H4 (cell line): ENCODE measurements at places on chromosomes 2 and 18. TPM values are rescaled to one million over a fixed set of nuclear protein-coding genes. Genes with fewer than 3 reads are reported as not detected.

DNA sequence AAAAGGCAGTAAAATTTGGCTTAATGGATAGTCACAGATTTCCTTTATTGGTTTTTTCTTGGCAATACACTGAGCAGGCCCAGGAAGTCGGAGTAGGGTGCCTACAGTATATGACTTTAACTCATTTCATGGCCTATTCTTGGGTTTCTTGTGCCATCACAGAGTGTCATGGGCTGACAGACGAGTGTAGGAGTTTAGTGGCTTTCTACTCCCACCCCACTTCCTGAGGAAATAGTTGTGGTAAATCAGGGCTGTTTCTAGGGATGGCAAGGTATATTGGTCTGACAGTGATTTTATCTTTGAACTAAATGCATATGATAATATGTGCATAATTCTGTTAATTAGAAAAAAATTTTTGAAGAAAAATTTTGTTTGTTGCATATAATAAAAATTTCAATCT lies 100.1 kb downstream of the PLCL1 start:
- DNase-seq, result no peak

DNA sequence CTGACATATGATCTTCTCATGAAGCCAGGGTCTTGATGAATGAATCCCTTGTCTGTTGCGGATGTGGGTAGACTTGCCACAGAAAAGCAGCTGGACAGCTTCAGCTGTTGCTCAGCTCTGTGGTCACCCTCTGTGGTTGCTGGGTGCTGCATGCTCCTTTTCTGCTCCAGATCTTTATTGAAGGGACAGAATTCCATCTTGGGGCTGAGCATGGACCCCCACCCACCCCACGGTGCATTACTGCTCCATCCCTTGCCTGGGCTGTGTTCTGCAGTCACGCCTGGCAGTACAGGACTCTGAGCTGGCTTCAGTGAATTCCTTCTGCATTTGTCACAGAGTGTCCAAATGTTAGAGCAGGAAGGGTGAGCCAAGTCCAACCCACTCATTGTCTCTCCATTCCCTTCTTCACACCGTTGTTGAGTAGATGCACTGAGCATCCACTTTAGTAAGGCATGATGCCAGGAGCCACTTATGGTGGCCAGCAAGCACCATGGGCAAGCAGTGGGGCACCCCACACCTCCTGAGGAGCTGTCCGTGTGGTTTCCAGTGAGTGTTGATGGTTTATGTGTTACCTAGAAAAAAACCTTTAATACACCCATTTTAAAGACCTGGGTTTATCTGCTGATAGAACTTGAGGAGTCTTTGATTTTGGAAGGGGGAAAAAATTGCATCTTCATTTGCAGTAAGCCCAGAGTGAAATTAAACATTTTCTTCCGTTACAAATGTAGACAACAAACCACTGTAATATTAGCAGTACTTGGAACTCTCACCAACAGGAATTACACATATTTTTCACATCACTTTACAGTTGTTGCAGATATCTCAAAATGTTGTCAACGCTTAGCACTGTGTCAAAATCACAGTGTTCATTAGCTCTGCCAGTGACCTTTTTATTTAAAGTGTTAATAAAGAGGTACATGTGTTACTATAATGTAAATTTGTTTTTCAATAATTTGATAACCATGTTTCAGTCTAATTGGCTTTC lies 14.7 kb upstream of the ITGB6 start:
- peak; percentile 92 for DNase-seq

DNA sequence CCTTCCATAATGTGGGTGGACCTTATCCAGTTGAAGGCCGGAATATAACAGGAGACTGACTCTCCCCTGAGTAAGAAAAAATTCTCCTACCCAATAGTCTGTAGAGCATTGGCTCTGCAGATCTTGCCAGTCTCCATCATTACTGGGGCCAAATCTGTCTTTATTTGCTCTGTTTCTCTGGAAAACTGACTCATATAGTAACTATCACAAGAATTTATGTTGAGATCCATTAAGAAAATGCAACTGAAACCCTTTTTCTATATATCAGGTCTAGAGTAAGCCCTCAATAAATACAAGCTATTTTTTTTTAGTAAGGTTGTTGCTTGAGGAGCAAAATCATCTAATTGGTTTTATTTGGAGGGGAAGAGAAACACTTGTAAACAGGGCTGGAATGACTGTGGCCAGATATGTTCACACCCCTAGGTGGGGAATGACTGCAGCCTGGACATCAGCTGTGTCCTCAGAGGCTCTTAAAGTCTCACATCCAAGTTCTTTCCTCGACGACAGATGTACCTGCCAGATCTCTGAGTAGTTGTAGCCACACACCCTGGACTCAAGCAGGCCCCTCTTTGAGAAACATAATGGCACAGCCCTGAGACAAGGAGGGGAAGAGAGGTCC lies 339.7 kb downstream of the TNS1 start:
- DNase-seq, result no peak

DNA sequence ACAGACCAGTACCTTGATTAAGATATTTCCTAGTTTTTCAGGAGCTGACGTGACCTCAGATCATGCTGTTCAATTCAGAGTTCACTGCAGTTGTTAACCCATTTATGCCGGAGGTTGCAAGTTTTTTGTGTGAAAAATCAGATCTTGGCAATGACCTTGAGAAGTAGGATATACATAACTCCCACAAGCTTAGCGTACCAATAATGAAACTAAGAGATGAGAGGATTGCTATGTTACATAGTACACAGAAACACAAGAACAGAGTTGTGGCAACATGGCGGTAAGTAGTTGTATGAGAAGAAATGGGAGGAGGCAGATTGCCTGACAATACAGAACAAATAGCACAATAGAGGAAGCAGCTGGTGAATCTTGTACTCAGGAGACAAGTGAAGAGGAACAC lies 39.1 kb downstream of the PPIG start:
- DNase-seq, result no peak

DNA sequence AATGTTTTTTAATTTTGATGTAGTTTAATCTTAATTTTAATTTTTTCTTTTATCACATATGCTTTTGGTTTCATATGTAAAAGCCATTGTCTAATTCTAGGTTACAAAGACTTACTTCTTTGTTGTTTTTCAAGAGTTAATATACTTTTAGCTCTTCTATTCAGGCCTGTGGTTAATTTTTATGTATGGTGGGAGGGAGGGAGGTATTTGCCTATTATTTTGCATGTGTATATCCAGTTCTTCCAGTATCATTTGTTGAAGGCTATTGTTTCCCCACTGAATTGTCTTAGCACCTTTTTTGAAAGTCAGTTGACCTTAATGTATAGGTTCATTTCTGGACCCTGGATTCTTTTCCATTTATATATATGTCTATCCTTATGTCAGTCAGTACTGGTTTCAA lies 23.4 kb downstream of the USP14 start:
- DNase-seq, result no peak

GRCh38 chr2:64982311-64982857 lies 6.8 kb upstream of the SLC1A4 start:
- DNase-seq, result no peak

DNA sequence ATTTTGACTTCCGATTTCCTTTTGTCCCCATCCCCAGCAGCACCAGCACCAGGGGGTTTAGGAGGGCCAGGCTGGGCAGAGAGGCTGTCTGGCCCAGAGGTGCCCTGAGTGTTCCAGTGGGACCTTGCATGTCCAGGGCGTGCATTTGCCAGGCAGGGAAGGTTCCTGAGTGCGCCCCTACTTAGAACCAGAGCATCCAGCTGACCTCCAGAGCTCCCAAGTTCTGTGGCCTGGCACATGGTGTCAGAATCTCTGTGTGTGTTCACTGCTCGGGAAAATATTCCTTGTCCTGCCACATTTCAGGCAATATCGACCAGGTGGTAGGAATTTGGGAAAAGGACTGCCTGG lies 5.5 kb downstream of the SIX3 start:
- no peak for DNase-seq

DNA sequence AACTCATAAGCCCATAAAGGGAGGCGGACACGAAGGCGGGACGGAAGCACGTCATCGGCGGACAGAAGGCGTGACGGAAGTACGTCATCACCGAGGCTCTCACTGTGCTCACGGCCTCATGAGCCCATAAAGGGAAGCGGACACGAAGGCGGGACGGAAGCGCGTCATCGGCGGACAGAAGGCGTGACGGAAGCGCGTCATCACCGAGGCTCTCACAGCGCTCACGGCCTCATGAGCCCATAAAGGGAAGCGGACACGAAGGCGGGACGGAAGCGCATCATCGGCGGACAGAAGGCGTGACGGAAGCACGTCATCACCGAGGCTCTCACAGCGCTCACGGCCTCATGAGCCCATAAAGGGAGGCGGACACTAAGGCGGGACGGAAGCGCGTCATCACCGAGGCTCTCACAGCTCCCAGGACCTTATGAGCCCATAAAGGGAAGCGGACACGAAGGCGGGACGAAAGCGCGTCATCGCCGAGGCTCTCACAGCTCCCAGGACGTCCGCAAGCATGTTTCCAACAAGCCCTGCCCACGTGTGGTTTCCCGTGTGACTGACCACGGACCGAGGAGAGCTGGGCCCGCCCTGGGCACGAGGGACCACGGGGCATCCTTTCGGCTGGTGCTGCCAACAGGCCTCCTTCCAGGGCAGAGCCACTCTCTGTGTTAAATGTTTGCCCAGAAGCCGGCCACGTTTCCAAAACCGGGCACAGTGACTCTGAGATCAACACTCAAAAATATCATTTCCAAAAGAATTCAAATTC lies 182.7 kb upstream of the SALL3 start:
- DNase-seq, result no peak

DNA sequence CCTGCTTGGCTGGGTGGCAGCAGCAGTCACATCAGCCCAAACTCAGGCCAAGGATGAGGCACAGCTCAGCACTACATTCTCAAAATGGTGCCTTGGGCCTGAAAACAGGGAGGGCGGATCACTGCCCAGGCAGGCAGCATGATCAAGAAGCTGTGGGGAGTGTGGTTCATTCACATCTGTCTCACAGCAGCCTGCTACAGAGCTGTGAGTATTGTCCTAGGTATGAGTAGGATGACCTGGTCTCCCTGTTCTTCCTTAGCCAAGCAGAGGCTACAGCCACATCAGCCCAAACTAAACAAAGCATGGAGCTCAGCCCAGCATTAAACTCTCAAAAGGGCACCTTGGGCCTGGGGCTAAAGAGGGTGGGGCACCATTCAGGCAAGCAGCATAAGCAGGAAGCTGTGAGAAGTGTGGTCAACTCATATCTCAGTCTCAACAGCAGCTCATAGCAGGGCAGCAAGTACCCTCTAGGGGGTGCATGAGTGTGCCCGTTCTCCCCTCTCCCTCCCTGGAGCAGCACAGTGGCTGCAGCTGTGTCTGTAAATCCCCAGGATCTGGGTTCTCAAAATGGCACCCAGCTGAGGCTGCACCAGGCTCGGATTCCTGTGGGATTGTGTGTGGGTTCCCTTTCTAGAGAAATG lies 139.6 kb downstream of the TRABD2A start:
- DNase-seq, result peak; percentile 86

DNA sequence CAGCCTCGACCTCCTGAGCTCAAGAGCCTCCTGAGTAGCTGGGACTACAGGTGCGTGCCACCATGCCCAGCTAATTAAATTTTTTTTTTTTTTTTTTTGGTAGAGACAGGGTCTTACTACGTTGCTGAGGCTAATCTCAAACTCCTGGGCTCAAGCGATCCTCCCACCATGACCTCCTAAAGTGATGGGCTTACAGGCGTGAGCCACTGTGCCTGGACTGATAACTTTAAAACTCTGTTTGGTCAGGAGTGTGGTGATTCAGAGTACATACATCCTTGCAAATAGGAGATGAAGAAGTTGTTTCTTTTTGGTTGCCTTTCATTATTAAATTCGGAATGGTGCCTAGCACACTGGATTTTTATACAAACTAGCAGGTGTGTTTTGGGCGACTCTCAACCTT lies 73.0 kb downstream of the LTBP1 start:
- no peak for DNase-seq

GRCh38 chr2:106205488-106205887 lies 11.4 kb upstream of the UXS1 start:
- no peak for DNase-seq

DNA sequence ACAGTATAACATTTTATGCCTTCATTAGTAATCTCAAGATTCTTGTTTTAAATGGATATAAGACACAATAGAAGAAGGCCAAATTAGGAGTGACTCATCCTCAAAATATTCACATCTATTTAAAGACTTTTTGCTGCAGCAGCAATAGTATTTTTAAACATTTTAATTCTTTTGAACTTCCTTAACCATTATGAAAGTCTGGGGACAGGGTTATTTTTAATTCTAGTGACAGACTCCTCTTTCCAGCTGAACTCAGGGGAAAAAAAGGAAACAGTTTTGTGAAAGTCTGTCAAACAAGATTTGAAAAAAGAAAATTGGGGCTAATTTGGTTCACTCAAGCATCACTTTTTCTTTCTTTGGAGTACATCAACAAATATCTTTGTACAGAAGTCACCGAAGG lies 541.8 kb downstream of the NUP35 start:
- no peak for DNase-seq

- no peak for DNase-seq
Measured at GRCh38 chr18:3679241-3679640, 229.3 kb downstream of the TGIF1 start.

DNA sequence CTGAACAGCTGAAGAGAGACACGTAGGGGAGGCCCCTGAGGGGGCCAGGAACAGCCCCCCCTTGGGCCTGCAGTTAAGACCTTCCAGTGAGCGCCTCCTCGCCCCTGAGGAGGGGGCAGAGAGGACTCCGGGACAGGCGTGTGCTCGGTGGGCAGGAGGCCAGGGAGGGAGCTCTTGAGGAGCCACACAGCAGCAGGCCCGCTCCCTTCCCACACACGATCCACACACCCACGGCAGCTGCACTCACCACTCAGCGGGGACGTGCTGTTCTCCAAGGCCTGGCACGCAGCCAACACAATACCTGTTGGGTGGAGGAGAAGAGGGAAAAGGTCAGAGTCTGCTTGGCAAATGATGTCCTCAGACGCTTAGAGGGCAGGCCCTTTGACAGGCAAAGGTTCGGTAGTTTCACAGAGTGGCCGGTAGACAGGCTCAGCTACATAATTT lies 39.0 kb downstream of the TGFA start:
- no peak for DNase-seq

DNA sequence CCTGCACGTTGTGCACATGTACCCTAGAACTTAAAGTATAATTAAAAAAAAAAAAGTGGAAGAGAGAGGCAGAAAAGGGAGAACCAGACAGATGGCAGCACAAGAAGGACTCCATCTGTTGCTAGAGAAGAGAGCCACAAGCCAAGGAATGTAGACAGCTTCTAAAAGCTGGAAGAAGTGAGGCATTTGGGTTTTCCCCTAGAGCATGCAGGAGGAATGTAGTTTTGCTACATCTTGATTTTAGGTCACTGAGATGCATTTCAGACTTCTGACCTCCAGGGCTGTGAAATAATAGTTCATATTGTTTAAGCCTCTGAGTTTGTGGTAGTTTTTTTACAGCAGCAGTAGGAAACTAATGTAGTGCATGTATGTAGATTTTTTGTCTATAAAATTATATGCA lies 46.0 kb downstream of the CAVIN2 start:
- no peak for DNase-seq

The ITGA4 gene
- total RNA-seq, result 47.6 and 59.4 TPM in 2 replicates

The EIF5B gene
- 11.7 and 12.7 TPM in 2 replicates for total RNA-seq

The CD28 gene
- total RNA-seq, result not detected in 2 replicates

The TMEM247 gene
- not detected in 2 replicates for total RNA-seq

The CFAP210 gene
- total RNA-seq, result not detected in 2 replicates
